ENCODE measurements at places on chromosomes 7 and 10.

GRCh38 chr10:79927111-79927828, 21.6 kb downstream of the SFTPD start:
- DNase-seq: no peak

- DNase-seq: no peak
Measured at GRCh38 chr7:77710861-77711260, 14.6 kb downstream of the RSBN1L start.

GRCh38 chr7:11005202-11005601, 31.5 kb downstream of the PHF14 start:
- DNase-seq: no peak

GRCh38 chr10:90787393-90788198, 70.2 kb downstream of the HTR7 start:
- DNase-seq: no peak

DNA sequence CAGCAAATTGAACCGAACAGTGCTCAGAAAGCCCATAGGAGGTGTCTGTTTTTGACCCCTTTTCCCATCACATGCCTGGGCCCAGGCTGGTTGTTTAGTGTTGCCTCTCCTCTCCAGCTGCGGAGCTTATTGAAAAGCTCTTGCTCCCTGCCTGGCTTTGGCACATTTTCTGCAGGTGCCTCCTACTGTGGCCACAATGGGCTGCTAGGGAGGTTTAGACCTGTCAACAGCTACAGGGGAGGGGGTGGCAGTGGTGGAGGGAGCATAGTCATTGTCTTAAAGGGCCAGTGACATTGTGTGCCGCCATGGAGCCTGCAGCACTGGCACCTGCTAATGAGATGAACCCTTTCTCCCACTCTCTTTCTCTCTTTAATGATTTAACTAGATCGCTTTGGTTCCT, 13.2 kb upstream of the ENO4 start:
- DNase-seq: no peak

DNA sequence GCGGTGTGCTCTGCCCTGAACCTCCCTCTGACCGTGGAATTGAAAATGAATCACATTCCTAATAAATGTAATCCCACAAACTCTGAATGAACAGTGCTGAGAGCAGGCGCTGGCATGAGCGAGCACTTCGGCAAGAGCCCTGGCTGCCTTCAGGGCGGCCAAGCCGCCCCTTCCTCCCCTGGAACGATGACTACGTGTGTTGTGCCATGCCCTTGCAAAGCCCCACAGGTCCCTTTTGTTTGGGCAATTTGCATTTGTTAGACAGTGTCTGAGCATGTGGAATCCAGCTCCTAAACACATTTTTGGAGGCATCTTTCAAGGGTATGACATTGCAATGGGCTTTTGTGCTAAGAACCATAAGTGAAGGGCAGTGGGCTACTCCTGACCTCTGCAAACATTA, 95.6 kb upstream of the MKI67 start:
- no peak for DNase-seq

DNA sequence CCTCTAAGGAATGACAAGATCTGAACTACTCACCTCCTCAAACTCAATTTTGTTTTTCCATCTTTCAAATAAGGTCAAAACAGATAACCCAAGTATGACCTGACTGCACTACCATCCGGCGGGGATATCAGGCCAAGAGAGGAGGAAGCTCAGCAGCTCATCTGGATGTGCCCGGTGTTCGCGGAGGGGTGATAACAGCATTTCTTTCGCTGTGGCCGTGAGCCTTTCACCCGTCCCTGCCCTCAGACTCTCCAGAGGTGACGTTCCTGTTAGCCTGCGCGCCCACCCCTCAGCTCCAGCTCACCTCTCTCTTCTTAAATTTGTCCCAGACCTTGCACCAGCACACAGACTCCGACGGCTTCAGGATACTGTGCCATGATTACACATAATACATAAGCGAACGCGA, 526 bp downstream of the ZNF248 start:
- peak; percentile 1 for DNase-seq

DNA sequence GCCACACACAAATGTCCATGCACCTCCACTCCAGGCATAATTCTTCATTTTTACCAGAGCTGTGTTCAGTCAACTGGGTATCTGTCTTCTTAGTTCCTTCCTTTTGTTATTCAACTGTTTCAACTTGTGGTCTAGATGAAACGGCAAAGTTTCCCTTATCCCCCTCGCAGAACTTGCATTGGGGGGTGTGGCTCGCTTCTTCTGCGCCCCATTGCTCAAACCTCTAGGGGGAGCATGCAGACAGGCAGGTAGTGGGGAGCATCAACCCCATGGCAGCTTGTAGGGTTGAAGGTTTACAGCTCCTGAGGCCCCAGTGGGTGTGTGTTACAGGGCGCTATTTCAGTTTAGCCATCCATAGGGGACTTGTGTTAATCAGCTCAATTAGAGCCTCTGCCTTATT, 38.3 kb upstream of the COBL start:
- DNase-seq: no peak

DNA sequence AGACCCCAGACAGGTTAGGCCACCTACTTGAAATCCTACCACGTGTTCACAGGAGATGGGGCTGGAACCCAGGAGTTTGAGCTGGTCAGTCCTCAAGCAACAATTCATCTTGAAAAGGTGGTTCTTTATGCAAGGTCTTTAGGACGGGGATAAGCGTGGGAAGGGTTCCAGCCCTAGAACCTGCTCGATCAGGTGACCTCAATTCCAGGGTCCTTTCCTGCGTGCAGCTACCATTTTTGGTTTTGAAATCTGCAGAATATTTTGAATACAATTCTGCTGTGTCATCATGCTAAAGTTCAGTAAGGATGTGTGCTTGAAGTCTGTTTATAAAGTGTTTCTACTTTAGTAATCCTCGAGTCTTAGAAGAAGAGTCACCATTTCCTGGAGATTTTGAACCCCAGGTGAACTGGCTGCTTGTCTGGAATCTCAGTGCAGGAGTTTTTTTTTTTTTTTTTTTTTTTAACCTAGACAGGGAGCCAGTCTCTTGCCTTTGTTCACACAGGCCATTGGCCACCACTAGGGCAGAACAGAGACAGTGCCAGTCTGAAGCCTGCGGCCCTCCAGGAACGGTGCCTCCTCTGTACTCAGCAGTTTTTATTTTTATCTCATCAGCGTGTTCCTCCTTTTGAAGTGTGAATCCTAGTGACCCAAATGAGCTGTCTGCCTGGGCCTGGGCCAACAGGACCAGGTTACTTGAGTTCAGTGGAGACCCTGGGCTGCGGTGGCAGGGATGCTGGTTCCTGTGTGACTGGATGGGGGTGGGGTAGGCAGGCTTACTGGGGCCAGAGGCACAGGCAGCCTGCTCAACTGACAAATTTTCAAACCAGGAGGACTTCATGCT, 54.6 kb downstream of the EEPD1 start:
- DNase-seq: no peak

- DNase-seq: no peak
Measured at GRCh38 chr10:113444766-113445365, 108.0 kb upstream of the HABP2 start.

DNA sequence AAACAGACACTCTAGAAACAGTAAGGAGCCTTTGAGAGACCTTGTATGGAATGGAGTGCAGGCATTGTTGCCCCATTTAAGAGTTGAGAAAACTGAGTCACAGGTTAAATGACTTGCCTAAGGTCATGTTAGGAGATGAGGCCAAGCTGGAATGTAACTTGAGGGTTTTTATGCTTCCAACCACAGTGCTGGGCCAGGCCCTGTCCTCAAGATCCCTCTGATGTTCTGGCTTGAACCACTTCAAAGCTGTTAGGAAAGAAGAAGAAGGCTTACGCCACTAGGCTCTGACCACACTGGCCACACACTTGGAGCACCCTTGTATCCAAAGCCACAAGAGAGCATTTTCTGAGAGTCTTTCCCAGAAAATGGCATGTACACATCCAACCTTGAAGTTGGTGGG, 42.7 kb downstream of the PLAU start:
- no peak for DNase-seq

Data from stimulated activated CD4-positive, alpha-beta T cell treated with anti-CD3 and anti-CD28 coated beads, Interleukin-1b, Interleukin-23, amount 100 ng/mL, for 1 hour (primary cell).